ENCODE measurements at places on chromosomes 4 and X.
A peak's percentile ranks its signal among the peaks of the same experiment; 100 is the strongest.

GRCh38 chr4:152348670-152349069 lies 187.2 kb downstream of the FBXW7 start:
- no peak for DNase-seq

- no peak for DNase-seq
Observed at GRCh38 chr4:21815651-21816377, 132.8 kb downstream of the KCNIP4 start.

DNA sequence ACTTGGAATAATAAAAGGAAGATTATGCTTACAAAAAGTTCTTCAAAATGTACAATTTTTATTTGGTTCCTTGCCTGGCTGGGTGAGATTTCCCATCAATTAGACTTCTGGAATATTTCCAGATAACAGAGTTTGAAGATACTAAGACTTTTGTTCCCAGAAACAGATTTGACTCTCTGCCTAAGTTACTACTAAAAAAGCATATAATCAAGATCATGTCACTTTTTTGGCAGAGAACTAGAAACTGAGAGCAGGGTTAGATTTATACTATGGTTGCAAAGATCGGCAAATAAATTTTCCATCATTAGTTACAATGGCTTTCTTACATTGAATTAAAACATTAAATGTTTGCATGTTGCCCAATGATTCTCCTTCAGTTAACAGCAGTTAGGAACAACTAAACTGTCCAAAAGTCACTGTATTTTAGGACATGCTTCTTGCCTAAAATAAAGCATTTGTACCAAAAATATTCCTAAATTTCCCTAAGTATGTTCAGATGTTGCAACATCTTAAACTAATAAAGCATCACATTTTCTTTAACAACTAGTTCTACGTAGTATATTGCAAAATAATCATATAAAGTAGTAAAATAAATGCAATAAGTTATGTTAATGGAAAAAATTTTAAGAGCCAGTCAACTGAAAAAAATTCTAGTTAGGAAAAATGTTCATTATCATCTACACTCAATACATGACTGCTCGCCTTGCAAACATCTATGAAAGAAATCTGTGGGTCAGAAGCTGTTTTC lies 73.0 kb downstream of the SEC24D start:
- no peak for DNase-seq

GRCh38 chr4:102531462-102531861 lies 30.3 kb downstream of the NFKB1 start:
- no peak for DNase-seq

DNA sequence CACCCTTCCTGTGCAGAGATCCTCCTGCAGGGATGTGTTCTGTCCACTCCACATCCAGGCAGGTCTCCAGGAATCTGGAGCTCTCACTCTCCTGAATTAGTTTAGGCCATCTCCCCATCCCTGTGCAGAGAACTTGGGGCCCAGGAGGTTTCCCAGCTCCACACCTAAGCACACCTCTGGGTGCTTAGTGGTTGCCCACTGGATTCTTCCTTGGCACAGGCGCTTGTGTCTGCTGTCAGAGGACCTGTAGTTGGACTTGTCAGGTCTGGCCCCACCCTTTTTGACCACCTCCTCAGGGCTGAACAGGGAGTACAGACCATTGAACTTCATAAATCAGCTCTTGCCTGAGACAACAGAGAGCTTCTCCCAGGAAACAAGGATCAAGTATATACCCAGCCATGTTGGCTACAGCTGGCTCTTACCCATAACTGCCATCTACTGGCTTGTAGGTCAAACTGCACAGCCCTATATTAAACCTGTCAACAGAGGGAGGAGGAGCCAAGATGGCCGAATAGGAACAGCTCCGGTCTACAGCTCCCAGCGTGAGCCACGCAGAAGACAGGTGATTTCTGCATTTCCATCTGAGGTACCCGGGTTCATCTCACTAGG lies 275.5 kb downstream of the PPARGC1A start:
- no peak for DNase-seq

GRCh38 chr4:26785312-26785711 lies 75.3 kb upstream of the STIM2 start:
- DNase-seq = no peak

GRCh38 chrX:8847360-8847759 lies 46.2 kb upstream of the FAM9A start:
- no peak for DNase-seq

- DNase-seq = no peak
Observed at GRCh38 chr4:3299976-3300671, 7.3 kb downstream of the RGS12 start.

DNA sequence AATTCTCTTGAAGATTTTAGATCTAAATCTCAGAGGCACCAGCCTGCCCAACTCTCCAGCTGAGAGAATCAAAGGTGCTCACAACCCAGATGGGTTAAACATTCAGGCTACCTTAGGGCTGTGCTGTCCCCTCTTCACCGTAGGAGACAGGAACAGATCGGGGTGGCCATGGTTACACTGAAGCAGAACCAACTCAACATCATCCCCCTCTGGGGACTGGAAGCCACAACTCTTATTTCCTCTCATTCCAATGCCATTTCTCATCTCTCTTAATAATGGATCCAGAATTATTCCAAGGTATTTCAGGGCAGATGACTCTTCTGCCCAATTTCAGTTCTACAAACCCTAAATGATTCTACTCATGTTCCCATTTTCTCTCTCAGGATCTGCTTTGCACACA lies 109.7 kb downstream of the NKX6-1 start:
- no peak for DNase-seq

- DNase-seq = no peak
Observed at GRCh38 chr4:183770906-183771305, 111.8 kb downstream of the TRAPPC11 start.

GRCh38 chr4:174173360-174173759 lies 110.1 kb downstream of the FBXO8 start:
- no peak for DNase-seq

DNA sequence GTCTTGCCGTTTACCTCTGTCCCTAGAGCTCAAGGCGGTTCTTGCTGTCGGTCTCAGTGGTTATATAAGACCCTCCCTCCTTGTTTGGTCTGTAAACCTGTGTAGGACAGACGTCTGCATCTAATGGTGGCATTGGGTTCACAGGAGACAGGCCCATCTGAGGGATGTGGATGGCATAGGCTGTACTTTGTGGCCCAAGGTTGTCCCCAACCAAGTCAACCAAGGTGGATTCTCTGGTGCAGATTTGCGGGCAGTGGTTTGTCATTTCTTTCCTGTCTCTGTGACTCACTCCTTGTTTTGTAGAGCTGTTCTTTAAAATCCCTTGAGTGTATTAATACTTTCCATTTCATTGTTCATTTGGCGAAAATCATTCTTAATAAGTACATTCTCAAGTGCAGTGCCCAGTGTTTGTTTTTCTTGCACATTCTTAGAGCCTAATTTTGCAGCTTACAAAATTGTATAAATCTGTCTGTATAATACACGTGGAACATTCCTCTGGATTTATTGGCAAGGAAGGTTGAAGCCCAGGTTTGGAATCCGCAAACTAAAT lies 68.0 kb upstream of the TLR2 start:
- DNase-seq = no peak

- DNase-seq = no peak
Observed at GRCh38 chr4:56080384-56080783, 131.6 kb downstream of the CEP135 start.

- no peak for DNase-seq
Observed at GRCh38 chrX:153446950-153447580, 1.2 kb upstream of the TREX2 start.

DNA sequence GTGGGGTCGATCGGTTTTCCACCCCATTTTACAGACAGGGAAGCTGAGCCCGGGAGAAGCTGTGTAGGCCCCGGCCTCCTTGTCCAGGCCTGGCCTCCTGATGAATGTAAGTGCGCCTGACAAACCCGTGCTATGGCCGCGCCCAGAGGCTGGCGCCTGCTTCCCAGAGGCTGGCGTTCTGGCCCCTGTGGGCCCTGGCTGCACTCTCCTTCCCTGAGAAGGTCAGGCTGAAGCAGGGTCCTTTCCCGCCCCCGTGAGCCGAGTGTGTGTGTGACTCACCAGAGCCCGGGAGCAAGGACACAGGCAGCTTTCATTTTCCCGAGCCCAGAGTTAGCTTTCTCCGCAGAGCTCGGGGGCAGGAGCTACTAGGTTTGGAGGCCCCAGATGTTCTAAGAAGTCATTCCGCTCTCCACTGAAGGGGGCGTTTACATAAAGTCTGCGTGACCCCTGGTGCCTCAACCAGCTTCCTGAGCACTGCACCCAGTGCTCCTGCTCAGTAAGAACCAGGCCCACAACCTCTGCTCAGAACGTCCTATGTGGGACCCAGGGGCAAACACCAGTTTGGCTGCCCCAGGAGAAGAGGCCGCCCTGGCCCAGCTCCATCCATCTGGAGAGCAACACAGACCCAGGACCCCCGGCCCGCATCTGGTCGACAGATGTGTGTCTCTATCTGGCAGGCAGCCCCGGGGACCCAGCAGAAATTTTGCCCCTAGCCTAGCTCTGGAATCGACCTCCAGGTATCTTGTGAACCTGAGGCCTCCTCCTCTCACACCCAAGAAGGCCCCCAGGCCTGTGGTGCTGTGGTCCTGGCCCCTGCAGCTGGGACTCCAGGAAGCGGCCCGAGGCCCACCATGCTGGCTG lies 13.6 kb downstream of the UVSSA start:
- no peak for DNase-seq

DNA sequence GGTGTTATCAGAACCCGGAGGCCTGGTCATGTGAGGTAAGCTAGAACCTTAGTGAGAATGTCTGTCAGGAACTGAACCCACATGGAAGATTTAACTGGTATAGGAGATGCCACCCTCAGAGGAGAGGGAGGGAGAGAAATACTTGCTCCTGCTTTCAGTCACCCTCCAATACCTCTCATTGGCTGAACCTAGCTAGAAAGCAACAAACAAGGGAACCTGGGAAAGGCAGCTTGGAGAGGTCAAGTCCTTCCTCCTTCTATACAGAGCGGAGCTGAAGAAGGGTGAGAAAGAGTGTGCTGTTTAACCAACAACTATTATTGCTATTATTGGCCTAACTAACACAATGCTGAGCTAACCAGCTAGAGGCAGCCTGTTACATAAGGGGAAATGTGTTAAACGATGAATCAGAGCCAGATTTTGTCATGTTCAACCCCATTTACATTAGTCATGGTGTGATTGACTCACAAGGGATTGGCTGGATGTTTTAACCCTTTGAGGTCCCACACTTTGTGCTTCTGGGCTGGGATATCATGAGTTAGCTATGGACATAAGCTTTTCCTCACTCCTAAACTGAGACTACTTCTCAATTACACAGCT lies 96.5 kb upstream of the ESX1 start:
- DNase-seq = no peak

- no peak for DNase-seq
Observed at GRCh38 chrX:11435568-11435967, 142.4 kb downstream of the AMELX start.

GRCh38 chr4:128810331-128810870 lies 901 bp downstream of the JADE1 start:
- DNase-seq = no peak

- no peak for DNase-seq
Observed at GRCh38 chr4:109083911-109084310, 218.5 kb downstream of the COL25A1 start.

GRCh38 chr4:111475001-111475400 lies 670.3 kb upstream of the FAM241A start:
- no peak for DNase-seq

DNA sequence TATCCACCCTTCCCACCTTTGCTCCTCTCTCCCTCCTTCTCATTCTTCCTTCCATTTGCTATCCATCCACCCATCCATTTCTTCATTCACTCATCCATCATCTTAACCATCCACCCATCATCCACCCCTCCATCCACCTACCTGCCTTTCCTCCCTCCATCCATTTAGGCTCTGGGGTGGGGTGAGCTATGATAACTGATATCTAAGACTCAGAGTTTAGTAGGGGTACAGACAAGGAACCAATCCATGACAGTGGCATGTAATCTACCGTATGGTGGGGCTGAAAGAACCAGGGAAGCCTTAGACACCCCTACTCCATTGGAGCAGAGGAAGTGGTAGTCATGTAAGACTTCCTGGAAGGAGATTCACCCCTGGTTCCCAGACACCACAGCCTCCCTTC lies 23.2 kb downstream of the PSAPL1 start:
- DNase-seq = no peak

DNA sequence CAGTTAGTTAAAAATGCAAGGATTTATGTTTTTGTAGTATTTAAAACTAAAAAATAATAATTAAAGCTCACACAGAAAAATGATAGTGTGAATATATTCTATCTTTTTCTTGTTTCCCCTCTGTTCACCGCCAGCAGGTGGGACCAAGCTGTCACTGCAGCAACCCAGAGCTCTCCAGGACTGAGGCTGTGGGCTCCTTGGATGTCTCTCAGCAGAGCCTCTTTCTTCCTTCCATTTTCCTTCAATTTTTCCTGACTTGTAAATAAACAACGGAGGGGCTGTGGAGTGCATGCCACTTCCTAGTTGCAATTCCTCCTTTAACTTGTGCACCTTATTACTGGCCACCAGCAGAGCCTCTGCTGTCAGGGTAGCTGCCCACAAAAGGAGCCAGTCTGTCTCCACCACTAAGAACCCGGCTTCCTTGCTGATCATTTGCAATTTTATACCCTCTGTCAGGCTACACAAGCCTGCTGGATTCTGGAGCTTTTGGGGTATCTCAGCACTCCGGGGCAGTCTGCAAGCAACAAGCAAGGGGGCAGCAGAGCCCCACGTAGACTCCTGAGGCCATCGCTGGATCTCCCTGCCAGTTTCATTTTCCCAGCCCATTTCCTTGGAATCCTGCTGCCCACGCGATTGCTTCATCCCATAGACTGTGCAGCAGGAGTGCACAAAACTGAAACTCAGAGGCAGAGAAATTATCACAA lies 1467.4 kb downstream of the C4orf33 start:
- peak; percentile 34 for DNase-seq

DNA sequence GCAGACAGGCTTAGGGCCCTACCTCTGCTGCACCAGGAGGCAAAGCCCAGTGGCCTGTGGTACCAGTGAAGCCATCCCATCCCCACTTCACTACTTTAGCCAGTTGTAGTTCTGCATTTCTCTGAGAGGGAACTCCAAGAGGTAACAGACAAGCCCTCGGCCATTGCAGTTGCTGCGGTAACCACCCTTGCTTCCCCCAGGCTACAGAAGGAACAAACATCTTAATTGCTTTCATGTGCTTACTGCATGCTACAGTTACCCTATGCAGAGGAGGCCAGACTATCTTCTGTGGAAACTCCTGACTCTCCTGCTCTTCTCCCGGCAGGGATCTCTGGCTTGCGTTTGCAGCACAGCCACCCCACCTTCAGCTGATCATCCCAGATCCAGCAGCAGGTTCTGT lies 67.8 kb downstream of the SPIN4 start:
- DNase-seq = no peak

- no peak for DNase-seq
Observed at GRCh38 chrX:19350941-19351384, 7.2 kb downstream of the PDHA1 start.

- DNase-seq = no peak
Observed at GRCh38 chr4:95363966-95364365, 184.8 kb downstream of the UNC5C start.

GRCh38 chr4:140046543-140046942 lies 107.4 kb downstream of the MAML3 start:
- DNase-seq = no peak

GRCh38 chr4:188819233-188819632 lies 680.0 kb downstream of the TRIML1 start:
- no peak for DNase-seq
